Stimulated activated CD4-positive, alpha-beta T cell treated with anti-CD3 and anti-CD28 coated beads, Interleukin-1b, Interleukin-23, amount 100 ng/mL, for 1 hour (primary cell): ENCODE measurements at places on chromosomes 4 and X.
A peak's percentile ranks its signal among the peaks of the same experiment; 100 is the strongest.

GRCh38 chrX:38886112-38886511, 84.9 kb downstream of the MID1IP1 start:
- no peak for DNase-seq

- no peak for DNase-seq
Measured at GRCh38 chr4:91525621-91526020, 778.1 kb upstream of the GRID2 start.

DNA sequence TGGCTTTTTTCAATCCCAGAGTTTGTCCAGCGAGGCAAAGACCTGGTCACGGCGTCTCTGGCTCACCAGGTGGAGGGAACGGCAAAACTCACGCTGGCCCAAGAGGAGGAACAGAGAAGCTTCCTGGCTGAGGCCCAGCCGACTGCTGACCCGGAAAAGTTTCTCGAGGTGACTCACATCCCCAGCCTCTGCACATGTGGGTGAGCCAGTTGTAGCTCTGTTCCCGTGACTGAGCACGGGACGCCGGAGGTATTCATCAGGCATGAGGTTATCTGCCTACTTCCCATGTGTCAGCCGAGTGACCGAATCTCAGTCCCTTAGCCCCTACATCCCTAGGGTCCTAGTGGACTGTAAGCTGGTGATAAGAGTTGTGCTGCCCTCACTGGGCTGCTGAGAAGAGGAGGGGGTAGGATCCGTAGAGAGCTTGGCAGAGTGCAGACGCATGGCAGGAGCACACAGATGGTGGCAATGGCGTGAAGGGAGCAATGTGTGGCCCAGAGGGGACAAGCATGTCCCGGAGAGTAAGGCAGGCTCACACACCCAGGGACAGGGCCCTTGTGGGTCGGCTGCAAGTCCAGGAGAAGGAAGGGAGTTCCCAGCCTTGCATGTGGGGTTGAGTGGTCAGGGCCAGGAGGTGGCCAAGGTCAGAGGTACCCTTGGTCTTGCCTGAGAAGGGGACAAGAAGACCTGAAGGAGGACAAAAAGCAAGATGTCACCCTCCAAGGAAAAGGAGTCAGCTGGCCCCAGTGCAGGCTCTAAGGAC, 42.9 kb downstream of the EVC start:
- no peak for DNase-seq

DNA sequence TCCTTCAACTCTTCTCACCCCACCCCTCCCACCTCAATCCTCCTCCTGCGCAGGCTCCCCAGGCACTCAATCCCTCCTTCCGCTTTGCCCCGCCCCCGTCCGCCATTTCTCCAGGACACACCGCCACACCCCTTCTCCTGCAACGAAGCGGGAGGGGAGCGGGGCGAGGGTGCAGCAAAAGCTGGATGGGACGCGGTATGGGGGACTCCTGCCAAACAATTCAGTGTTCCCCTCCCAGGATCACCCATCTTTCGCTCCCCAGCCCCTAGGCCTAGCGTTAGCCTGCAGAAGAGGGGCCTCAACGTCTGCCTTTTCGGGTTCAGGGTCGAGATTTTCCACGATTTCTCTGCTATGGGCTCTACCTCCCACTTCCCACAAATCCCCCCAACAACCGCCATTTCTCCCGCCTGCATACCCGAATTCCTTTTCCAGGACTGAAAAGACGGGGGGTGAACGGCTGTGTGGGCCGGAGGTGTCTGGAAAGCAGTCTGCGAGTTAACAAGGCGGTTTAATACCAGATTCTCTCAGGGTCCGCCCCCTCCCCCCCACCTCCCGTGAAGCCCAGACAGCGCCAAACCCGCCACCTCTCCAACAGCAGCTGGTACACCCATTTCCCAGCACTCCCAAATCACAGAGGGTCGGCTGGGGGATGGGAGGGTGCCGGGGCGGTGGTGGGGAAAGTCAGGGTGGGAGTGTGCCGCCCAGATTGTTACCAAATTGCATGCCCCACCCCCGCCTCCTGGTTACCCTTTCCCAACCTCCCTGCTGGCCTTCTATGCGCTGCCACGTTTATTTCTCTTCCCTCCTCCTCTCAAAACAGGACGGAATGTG, 774 bp downstream of the ARMCX2 start:
- peak; percentile 25 for DNase-seq

GRCh38 chr4:76783836-76784235, 114.1 kb downstream of the SOWAHB start:
- no peak for DNase-seq

- no peak for DNase-seq
Measured at GRCh38 chr4:14383652-14384051, 618.6 kb upstream of the CPEB2 start.

- no peak for DNase-seq
Measured at GRCh38 chr4:90234916-90235547, 107.8 kb downstream of the CCSER1 start.
